ENCODE measurements at places on chromosomes 6 and 20. TPM values are rescaled to one million over a fixed set of nuclear protein-coding genes. Genes with fewer than 3 reads are reported as not detected.

The TGM3 gene
- total RNA-seq, result 0.11 TPM

The TCP11 gene
- 0.60 TPM for total RNA-seq

The C6orf15 gene
- not detected for total RNA-seq

The GSTA2 gene
- not detected for total RNA-seq

- no peak overlapping the region for H3K27ac ChIP-seq
- H3K27me3 ChIP-seq, result peaks cover 2% of the 10 kb centered on the region
- DNase-seq, result no peak
- H3K4me3 ChIP-seq, result no peak overlapping the region
- H3K4me1 ChIP-seq, result peaks cover 6% of the 10 kb centered on the region
These were observed 16.1 kb upstream of the MRGBP start for GRCh38 chr20:62780204-62780603.

GRCh38 chr6:63742060-63742459, 106.5 kb downstream of the PHF3 start:
- no peak overlapping the region for H3K4me3 ChIP-seq
- H3K4me1 ChIP-seq, result peaks cover 23% of the 10 kb centered on the region
- peaks cover 6% of the 10 kb centered on the region for H3K36me3 ChIP-seq
- no peak overlapping the region for H3K27ac ChIP-seq

- H3K27ac ChIP-seq, result 0 out of 2 replicates have a peak overlapping the region, but pooled peaks have one; percentile 24
- peak overlapping the region; percentile 94 for H3K4me3 ChIP-seq
- peaks cover 16% of the 10 kb centered on the region for H3K4me1 ChIP-seq
These were observed 495 bp upstream of the ARMC2 start for GRCh38 chr6:108847738-108848115.

GRCh38 chr6:143449082-143449713, 1.3 kb downstream of the ADAT2 start:
- H3K4me3 ChIP-seq, result peak overlapping the region; percentile 99
- no peak overlapping the region for H3K27ac ChIP-seq
- H3K4me1 ChIP-seq, result peaks cover 25% of the 10 kb centered on the region
- no peaks in the 10 kb centered on the region for H3K36me3 ChIP-seq

All from HFFc6 (cell line).